ENCODE measurements at places on chromosomes 2 and 18. TPM values are rescaled to one million over a fixed set of nuclear protein-coding genes. Genes with fewer than 3 reads are reported as not detected.

DNA sequence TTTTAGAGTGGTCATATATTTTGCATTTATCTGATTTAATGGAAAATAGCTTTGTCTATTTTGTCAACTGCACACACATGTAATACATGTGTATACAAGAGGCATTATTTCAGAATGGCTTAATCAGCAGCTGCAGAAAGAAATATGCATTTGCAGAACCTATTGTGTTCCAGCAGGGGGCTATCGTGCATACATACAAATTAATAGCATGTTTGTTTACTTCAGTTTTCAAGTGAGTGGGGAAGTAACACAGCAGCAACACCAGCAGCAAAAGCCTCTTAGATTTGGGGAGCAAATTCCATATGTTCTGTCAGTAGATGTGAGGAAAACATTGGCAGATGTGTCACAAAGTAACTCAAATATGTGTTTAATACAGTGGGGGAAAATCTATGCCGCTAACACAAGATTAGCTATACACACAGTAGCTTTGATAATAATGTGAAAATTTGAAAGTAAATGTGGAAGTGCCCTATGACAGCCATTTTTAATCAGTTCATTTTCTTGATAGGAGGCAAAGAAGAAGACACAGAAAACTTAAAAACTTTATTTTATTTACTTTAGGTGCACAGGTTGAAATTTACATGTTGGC lies 218.1 kb downstream of the WDR7 start:
- no peak overlapping the region for H3K27ac ChIP-seq
- H3K27me3 ChIP-seq, result no peaks in the 10 kb centered on the region
- no peaks in the 10 kb centered on the region for H3K36me3 ChIP-seq
- DNase-seq, result peak; percentile 16
- H3K4me1 ChIP-seq, result peaks cover 14% of the 10 kb centered on the region

DNA sequence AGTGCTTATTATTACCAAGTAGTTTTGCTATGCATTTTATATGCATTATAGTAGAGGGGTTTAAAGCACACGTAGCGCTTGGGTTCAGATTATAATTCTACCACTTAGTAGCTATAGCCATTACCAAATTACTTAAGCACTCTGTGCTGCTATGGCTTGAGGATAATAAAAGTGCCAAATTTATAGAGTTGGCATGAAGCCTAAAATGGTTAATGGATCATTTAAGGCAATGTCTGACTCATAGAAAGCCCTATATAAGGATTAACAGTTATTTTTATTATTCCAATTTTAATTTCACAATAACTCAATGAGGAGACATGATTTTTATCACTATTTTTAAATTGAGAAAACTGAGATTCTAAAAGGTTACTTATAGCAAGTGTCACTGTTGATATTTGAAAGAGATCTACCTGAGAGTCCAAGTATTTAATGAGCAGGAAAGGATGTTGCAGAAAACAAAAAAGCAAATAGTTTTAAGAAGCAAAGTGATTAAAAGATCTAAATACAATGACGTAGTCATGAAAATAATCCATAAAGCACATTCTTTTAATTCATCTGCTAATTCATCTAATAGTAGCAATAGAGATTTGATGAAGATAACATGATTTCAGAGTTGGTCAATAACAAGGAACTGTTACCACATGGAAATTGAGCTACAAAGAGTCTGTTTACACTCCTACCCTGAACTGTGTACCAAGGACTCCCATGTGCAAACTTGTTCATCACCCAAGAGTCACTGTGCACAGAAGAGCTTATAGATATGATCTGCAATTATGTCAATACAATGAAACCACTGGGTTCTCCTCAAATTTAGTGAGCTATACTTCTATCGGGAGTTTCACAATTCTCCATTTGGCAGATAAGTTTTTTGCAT lies 78.8 kb upstream of the DTNA start:
- H3K27ac ChIP-seq, result no peak overlapping the region
- no peaks in the 10 kb centered on the region for H3K27me3 ChIP-seq
- H3K36me3 ChIP-seq, result no peaks in the 10 kb centered on the region
- no peak for DNase-seq
- H3K4me3 ChIP-seq, result no peak overlapping the region
- H3K4me1 ChIP-seq, result no peaks in the 10 kb centered on the region

DNA sequence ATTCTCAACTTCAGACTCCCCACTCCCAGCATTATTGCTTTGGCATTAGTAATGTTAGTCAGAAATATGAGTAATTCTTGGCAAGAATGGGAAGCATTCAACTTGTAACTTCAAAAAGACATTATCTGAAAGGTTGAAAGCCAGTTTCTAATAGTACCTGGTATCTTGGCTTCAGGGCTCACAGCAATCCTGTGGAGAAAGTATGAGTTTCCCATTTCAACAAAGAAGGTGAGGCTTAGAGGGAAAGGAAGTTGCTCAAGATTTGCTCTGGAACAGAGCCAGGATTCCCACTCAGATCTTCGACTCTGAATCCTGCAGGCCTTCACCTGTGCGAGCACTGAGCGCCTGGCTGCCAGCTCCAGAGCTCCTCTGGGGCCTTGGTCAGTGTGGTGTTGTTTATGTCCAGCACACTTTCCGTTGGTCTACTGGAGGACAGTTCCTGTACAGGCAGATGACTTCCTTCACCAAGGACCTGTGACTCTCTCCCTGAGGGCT lies 136.1 kb downstream of the MCFD2 start:
- no peaks in the 10 kb centered on the region for H3K4me1 ChIP-seq
- no peaks in the 10 kb centered on the region for H3K36me3 ChIP-seq
- H3K27ac ChIP-seq, result no peak overlapping the region

ADRA2B gene
- 0.15 TPM for total RNA-seq

GRCh38 chr2:181760521-181760920 lies 80.2 kb upstream of the NEUROD1 start:
- H3K36me3 ChIP-seq, result no peaks in the 10 kb centered on the region
- no peak overlapping the region for H3K27ac ChIP-seq
- H3K4me3 ChIP-seq, result no peak overlapping the region

DNA sequence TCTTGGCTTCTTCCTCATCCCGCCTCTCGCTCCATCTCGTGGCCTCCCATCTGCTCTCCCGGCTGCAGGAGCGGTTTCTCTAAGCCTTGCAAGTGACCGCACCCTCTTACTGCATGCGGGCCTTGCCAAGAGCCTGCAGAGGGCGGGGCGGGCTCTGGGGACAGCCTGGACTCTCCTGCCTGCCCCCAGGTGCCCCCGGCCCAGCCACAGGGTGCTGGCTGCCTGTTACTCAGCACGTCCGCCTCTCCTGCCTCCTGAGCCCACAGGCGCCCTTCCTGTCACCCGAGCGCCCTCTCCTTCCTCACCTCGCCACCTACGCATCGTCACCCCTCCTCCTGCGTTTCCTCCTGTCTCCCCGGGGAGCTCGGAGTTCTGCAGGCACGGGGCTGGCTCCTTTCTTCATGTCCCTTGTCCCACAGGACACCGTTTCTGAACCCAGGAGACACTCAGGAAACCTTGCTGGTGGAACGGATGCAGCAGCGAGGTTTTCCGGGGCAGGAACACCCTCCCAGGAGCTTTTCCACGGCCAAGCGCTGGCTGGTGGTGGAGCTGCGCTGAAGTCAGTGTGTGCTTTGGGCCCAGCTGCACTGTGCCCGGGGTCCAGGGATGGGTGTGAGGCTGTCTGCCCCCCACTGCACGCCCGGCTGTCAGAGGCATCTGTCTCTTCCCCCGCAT lies 28.5 kb downstream of the HPCAL1 start:
- H3K27me3 ChIP-seq, result no peaks in the 10 kb centered on the region
- H3K4me1 ChIP-seq, result peaks cover 32% of the 10 kb centered on the region
- H3K36me3 ChIP-seq, result no peaks in the 10 kb centered on the region
- peak overlapping the region; percentile 80 for H3K4me3 ChIP-seq
- H3K27ac ChIP-seq, result peak overlapping the region; percentile 82

GRCh38 chr2:21195326-21195725 lies 71.6 kb downstream of the TDRD15 start:
- no peak overlapping the region for H3K27ac ChIP-seq
- H3K4me3 ChIP-seq, result no peak overlapping the region
- no peaks in the 10 kb centered on the region for H3K4me1 ChIP-seq
- no peak for DNase-seq
- no peaks in the 10 kb centered on the region for H3K27me3 ChIP-seq

TMEFF2 gene
- not detected for total RNA-seq

- DNase-seq, result no peak
- H3K4me3 ChIP-seq, result no peak overlapping the region
- no peak overlapping the region for H3K27ac ChIP-seq
- no peaks in the 10 kb centered on the region for H3K4me1 ChIP-seq
- no peaks in the 10 kb centered on the region for H3K36me3 ChIP-seq
These were observed 371.6 kb downstream of the HRH4 start for GRCh38 chr18:24831871-24832665.

DNA sequence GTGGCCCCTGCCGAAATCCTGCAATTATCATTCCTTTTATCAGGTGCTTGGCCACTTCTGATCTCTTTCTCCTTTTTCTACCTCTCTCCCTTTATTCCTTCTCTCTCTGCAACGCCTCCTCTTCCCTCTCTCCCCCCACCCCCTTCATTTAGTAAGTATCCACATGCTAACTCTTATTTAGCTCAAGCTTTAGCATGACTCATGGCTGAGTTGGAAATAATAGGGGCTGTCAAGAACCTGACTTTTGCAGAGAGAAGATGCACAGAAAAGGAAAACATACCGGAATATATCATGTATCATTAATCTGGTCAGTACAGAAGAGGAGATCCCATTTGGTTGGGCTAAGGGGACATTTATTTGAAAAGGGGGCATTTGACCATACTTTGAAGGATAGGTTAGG lies 33.1 kb downstream of the FAM171B start:
- H3K27ac ChIP-seq, result no peak overlapping the region
- no peaks in the 10 kb centered on the region for H3K36me3 ChIP-seq
- H3K27me3 ChIP-seq, result no peaks in the 10 kb centered on the region
- no peak for DNase-seq
- no peak overlapping the region for H3K4me3 ChIP-seq

- H3K36me3 ChIP-seq, result no peaks in the 10 kb centered on the region
- H3K27me3 ChIP-seq, result no peaks in the 10 kb centered on the region
- DNase-seq, result no peak
- H3K4me3 ChIP-seq, result no peak overlapping the region
These were observed 474.8 kb upstream of the RAB6C start for GRCh38 chr2:129504646-129505045.

OBSL1 gene
- 4.0 TPM for total RNA-seq

MYCN gene
- total RNA-seq, result 0.21 TPM

DNA sequence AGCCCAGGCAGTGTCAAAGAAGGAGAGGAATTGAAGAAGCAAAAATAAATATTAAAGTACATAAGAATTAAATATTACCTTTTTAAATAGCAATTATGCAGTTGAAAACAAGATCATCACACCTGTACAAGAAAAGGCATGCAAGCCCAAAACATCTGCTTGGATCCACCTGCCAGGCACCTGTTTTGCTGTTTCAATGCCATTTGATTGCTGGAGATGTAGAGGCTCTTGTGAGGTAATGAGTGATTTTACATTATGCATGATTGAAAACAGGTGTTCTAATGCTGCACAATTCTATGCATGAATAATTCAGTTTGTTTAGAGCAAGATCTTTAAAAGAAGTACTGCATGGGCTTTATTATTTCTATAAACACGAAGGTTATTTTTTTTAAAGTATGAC lies 700.6 kb upstream of the ZEB2 start:
- no peaks in the 10 kb centered on the region for H3K4me1 ChIP-seq
- H3K27me3 ChIP-seq, result no peaks in the 10 kb centered on the region
- H3K4me3 ChIP-seq, result no peak overlapping the region
- no peak overlapping the region for H3K27ac ChIP-seq

CLEC4F gene
- not detected for total RNA-seq

GRCh38 chr2:70456585-70457495 lies 96.8 kb downstream of the TGFA start:
- H3K4me1 ChIP-seq, result no peaks in the 10 kb centered on the region
- H3K36me3 ChIP-seq, result no peaks in the 10 kb centered on the region
- H3K27ac ChIP-seq, result no peak overlapping the region
- no peak for DNase-seq
- H3K27me3 ChIP-seq, result no peaks in the 10 kb centered on the region

ANKRD29 gene
- 0.17 TPM for total RNA-seq

- H3K36me3 ChIP-seq, result no peaks in the 10 kb centered on the region
- no peaks in the 10 kb centered on the region for H3K4me1 ChIP-seq
- H3K4me3 ChIP-seq, result no peak overlapping the region
- H3K27me3 ChIP-seq, result no peaks in the 10 kb centered on the region
- no peak for DNase-seq
These were observed 83.6 kb downstream of the FSHR start for GRCh38 chr2:49070716-49071115.

- no peaks in the 10 kb centered on the region for H3K4me1 ChIP-seq
- no peak overlapping the region for H3K4me3 ChIP-seq
- no peaks in the 10 kb centered on the region for H3K27me3 ChIP-seq
- H3K36me3 ChIP-seq, result no peaks in the 10 kb centered on the region
- no peak for DNase-seq
- no peak overlapping the region for H3K27ac ChIP-seq
These were observed 102.3 kb downstream of the SGPP2 start for GRCh38 chr2:222526480-222527277.

All from naive thymus-derived CD4-positive, alpha-beta T cell (primary cell).